ENCODE measurements at places on chromosomes 5 and 9.

- DNase-seq = no peak
Measured at GRCh38 chr5:126961702-126962101, 68.7 kb downstream of the MARCHF3 start.

- no peak for DNase-seq
Measured at GRCh38 chr5:61142811-61143210, 19.5 kb downstream of the SMIM15 start.

GRCh38 chr9:112301420-112301819 lies 32.0 kb downstream of the PTBP3 start:
- DNase-seq = no peak

- peak; percentile 15 for DNase-seq
Measured at GRCh38 chr5:118548761-118549720, 439.3 kb downstream of the DTWD2 start.

GRCh38 chr5:137320056-137321045 lies 178.8 kb downstream of the SPOCK1 start:
- DNase-seq = no peak
